Chondrocyte (in vitro differentiated cells): ENCODE measurements at places on chromosomes 11 and 22. TPM values are rescaled to one million over a fixed set of nuclear protein-coding genes. Genes with fewer than 3 reads are reported as not detected.

The MAP6 gene
- 14.2 to 26.4 TPM (median 25.9 TPM) in 3 replicates for total RNA-seq

The CARD18 gene
- total RNA-seq, result not detected in 3 replicates

The DEUP1 gene
- 0.15 TPM in 1 of 3 replicates, not detected in the others for total RNA-seq

The MYRF gene
- 1.6 to 1.7 TPM in 2 of 3 replicates, not detected in the other for total RNA-seq

The FIBIN gene
- 98.5 to 258 TPM (median 102 TPM) in 3 replicates for total RNA-seq

The CASP5 gene
- not detected in 3 replicates for total RNA-seq

The INPP5J gene
- total RNA-seq, result 3.5 to 5.9 TPM (median 5.2 TPM) in 3 replicates

The DEPDC5 gene
- 14.8 to 21.7 TPM (median 17.0 TPM) in 3 replicates for total RNA-seq

The TPBGL gene
- total RNA-seq, result 0.24 to 0.82 TPM (median 0.74 TPM) in 3 replicates

The KREMEN1 gene
- total RNA-seq, result 5.0 to 7.3 TPM (median 7.3 TPM) in 3 replicates

The EHF gene
- total RNA-seq, result not detected in 3 replicates

The MFRP gene
- not detected in 3 replicates for total RNA-seq

The OSM gene
- not detected in 3 replicates for total RNA-seq

The PTPRCAP gene
- total RNA-seq, result 0.47 to 0.95 TPM (median 0.73 TPM) in 3 replicates

The KCNJ11 gene
- not detected in 3 replicates for total RNA-seq

The ARHGAP20 gene
- 0.62 to 1.2 TPM (median 0.62 TPM) in 3 replicates for total RNA-seq

The EED gene
- 13.8 to 22.8 TPM (median 14.1 TPM) in 3 replicates for total RNA-seq

- no peak for DNase-seq
Observed at GRCh38 chr11:134386945-134387344, 25.1 kb downstream of the B3GAT1 start.

GRCh38 chr22:46933040-46933930, 170.8 kb downstream of the TBC1D22A start:
- no peak for DNase-seq

DNA sequence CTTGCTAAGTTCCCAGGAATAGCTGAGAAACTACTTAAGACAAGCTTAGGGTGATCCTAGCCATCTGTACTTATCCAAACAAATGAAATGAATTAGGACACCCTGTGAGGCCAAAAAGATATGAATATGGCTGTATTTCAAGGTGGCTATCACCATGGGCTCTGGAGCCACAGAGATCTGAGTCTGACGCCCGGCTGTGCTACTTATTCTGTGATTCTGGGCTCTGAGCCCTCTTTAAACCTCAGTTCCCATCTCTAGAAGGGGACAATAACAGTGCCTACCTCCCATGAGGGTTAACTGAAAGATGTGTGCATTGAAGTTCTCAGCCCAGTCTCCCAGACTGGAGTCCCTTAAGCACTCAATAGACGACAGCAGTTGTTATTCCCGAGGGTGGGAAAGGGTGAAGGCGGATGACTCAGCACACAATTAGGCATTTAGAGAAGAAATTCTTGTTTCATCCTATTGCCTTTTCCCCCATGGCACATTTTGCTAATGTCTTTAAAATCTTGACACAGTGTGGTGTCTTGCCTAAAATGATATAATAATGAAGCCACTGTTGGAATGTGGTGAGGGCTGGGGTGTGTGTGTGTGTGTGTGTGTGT, 132.5 kb downstream of the ADAMTS15 start:
- no peak for DNase-seq

GRCh38 chr11:14370496-14370895, 11.5 kb upstream of the RRAS2 start:
- no peak for DNase-seq

DNA sequence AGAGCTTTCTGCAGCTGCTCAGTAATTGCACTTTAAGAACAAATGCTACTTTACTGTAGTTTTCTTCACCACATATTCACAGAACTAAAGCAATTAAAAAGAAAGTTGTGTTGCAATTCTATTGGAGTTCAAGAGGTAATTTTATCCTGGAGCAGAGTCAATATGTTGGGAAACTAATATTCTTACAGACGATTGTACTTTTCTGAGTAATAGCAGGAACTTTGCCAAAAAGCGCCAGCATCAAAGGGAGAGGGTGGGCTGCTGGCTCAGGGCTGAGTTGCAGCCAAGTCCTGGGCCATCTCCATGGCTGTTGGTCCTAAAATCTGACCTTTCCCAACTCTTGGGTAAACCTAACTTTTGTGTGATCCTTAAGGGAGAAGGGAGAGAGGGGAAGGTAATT, 73.6 kb upstream of the MYO18B start:
- no peak for DNase-seq

GRCh38 chr22:27810609-27811151, 9.1 kb upstream of the MN1 start:
- DNase-seq, result peak; percentile 93

- peak; percentile 26 for DNase-seq
Observed at GRCh38 chr22:23571486-23571885, 8.6 kb downstream of the IGLL1 start.

GRCh38 chr11:119254239-119254638, 48.1 kb downstream of the CBL start:
- no peak for DNase-seq

GRCh38 chr11:17740649-17741235, 6.2 kb downstream of the KCNC1 start:
- no peak for DNase-seq

GRCh38 chr11:70174547-70175235, 28.4 kb upstream of the FADD start:
- no peak for DNase-seq

DNA sequence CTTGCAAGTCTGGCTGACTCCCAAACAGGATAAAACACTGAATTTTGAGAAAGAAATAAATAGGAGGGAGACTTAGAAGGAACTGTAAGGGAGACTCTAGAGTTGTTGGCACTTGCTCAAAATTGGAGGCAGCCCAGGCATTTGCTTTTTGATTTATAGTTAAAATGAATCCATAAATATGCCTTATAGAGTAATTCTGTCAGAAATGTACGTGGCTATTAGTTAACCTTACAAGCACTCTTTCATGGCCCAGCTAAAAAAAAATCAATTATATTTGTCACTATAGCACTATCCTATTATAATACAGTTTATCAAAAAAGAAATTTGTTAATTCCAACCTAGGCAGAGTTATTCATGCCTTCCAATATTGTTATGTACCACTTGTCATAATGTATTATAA, 1000.0 kb upstream of the CHORDC1 start:
- DNase-seq, result no peak

- no peak for DNase-seq
Observed at GRCh38 chr11:109747839-109748238, 325.8 kb downstream of the C11orf87 start.

DNA sequence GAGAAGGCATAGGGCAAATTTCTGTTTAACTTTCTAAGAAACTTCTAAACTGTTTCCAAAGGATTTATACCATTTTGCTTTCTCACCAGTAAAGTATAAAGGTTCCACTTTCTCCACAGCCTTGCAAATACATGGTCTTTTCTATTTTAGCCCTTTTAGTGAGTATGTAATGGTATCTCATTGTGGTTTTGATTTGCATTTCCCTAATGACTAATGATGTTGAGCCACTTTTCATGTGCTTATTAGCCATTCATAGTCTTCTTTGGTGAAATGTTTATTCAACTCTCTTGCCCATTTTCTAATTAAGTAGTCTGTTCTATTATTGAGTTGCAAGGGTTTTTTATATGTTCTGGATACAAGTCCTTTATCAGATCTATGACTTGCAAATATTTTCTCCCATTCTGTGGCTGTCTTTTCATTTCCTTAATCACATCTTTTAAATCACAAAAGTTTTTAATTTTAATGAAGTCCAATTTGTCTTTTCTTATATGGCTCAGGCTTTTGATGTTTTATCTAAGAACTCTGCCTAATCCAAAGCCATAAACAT, 83.8 kb upstream of the KCNQ1OT1 start:
- DNase-seq, result no peak

- DNase-seq, result no peak
Observed at GRCh38 chr11:25317216-25317615, 820.4 kb downstream of the LUZP2 start.

DNA sequence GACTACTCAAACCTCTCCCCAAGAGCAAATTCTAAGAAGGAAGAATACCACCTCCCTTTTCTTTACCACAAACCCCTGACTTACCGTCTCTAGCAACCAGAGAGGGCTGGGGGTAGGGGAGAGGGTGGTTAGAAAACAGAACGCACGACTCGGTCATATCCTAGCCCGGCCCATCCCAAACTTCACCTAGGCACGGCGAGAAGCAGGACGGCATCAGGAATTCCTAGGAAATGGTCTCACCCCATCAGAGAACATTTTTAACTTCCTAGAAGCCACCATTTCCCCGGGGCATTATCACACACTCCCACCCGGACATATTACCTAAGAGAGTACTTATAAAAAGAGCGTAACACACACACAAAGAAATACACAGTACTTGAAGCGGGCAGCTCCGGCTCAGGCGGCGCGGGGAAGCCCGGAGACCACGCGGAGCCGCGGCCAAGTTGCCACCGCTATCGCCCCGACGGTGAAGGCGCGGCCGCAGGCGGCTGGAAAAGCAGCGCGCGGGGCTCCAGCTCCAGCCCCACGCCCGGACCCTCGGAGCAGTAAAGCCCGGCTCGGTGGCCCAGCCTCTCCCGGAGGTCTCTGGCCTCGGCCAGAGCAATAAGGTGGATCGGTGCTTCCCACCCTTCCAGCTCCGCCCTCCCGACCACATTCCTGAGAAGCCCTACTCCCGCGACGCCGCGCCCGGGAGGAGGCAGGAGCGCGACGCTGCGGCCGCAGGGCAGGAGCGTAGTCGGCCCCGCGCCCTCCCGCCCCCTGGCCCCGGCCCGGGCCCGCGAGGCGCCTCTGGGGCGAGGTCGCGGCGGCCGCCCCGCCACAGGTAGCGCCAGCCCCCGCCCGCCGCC, 878 bp downstream of the RRAS2 start:
- DNase-seq, result no peak

DNA sequence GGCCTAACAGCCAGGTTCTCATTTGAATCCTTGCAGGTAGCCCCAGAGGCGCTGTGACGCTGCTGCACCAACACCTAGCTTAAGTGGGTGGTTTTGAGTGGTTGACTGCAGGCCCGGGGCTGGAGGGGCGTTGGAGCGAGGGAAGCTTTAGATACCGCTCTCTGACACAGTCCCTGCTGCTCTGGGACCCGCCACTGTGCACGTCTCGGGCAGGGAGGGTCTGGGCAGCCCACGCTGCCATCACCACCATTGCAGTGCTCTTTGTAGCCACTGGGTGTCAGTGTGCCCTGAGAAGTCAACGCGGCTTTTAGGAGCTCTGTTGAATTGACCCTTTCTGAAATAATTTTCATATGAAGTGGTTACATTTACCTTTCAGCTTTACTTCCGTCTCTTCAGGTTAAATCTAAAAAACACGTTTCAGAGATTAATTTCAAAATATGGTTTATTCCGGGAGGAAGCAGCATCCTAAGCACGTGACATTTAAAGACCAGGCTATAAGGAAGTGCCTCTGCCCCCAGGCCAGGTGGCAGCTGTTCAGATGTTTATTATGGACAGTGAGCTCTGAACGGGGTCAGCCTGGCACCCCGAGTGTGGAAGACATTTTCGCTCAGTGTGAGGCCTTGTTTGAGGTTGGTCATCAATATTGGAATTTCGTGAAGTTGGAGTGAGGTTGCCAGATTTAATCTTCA, 30.9 kb upstream of the PARVB start:
- DNase-seq, result no peak

GRCh38 chr11:42992594-42992993, 319.2 kb upstream of the API5 start:
- no peak for DNase-seq

- DNase-seq, result no peak
Observed at GRCh38 chr22:33656808-33657628, 263.3 kb downstream of the LARGE1 start.
